GM23338 (cell line): ENCODE measurements at places on chromosomes 12 and 14. TPM values are rescaled to one million over a fixed set of nuclear protein-coding genes. Genes with fewer than 3 reads are reported as not detected.

The C14orf39 gene
- 3.4 and 5.7 TPM in 2 replicates for polyA plus RNA-seq

The KCNMB4 gene
- polyA plus RNA-seq, result 9.4 and 11.3 TPM in 2 replicates

The HSPB8 gene
- 3.5 and 4.3 TPM in 2 replicates for polyA plus RNA-seq

The IL22 gene
- not detected in 2 replicates for polyA plus RNA-seq
